ENCODE measurements at places on chromosomes 2 and 18.

DNA sequence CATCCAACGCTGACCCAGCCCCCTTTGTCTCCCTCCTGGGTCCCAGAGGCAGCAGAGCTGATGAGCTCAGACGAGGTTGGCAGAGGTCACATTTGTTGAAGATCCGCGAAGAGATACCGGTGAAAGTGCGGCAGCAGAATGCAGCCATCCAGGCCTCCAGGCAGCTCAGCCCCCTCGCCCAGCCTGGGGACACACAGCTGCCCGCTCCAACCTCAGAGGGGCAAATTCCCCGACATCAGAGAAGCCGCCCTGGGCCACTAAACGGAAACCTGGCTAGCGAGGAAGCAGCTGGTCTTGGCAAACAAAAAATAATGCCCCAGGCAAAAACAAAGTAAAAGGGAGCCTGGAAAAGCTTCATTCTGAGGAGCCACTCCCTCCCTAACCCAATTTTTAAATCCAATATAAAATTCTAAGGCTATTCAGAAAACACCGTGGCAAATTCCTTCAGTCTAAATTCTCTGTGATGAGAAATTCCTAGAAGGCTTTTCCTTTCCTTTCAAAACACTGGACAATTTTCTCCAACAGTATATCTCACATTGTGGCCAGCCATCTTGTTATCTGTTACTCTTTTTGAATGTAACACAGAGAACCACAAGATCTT, 262.4 kb downstream of the SS18 start:
- DNase-seq = no peak

GRCh38 chr2:105789745-105790460, 45.2 kb downstream of the NCK2 start:
- no peak for DNase-seq

DNA sequence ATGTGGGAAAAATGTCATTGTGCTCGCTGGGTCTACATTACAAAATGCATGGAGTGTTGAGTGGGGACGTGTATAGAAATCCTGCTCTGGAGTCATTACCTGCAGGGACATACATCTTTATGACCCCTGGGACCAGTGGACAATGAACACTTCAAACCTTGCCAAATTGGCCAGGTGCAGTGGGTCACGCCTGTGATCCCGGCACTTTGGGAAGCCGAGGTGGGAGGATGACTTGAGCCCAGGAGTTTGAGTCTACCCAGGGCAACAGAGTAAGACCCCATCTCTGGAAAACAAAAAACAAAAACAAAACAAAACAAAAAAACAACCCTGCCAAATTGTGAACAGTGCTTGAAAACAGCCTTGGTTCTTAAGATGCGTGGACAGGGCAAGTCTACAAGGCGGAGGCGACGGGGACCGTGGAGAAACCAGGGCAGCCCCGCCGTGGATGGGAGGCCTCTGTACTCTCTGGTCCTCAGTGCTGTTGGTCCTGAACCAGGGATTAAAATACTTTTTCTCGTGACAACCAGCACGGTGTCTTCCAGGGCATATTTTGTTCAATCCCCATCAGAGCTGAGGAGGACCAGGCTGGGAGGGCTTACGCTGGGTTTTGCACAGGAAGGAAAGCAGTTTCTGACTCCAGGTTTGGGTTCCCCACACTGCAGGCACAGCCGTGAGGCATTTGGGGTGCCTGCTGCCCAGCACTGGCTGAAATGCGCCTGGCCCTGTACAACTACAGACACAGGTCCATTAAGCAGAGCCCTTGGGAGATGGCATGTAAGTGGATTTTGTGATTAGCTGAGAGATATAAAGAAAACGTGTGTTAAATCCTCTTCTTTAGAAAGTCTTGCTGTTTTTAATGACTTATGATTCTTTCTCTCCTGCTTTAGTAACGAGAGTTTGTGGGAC, 13.7 kb downstream of the COLEC11 start:
- no peak for DNase-seq

DNA sequence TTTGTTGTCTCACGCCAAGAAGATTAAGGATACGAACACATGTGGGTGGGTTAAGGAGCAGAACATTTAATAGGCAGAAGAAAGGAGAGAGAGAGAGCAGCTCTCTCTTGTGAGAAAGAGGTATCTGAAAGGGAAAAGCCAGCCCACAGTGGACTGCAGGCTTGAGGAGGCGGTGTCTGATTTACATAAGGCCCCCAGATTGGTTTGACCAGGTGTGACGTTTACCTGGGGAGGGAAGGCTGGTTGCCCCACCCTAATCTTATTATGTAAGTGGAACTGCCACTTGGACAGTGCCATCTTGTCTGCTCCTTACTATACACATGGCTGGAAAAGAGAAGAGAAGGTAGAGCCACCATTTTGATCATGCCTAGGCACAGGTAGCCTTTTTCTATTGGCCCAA, 189.2 kb downstream of the NCK2 start:
- no peak for DNase-seq

Measured in NCI-H187 treated with DMSO at 0.1 percent for 48 hours (cell line).